ENCODE measurements at places on chromosomes 1 and 21.

- peak; percentile 56 for DNase-seq
Observed at GRCh38 chr21:45050345-45050796, 24.0 kb upstream of the ADARB1 start.

- no peak for DNase-seq
Observed at GRCh38 chr1:109443476-109443875, 17.2 kb upstream of the PSMA5 start.

DNA sequence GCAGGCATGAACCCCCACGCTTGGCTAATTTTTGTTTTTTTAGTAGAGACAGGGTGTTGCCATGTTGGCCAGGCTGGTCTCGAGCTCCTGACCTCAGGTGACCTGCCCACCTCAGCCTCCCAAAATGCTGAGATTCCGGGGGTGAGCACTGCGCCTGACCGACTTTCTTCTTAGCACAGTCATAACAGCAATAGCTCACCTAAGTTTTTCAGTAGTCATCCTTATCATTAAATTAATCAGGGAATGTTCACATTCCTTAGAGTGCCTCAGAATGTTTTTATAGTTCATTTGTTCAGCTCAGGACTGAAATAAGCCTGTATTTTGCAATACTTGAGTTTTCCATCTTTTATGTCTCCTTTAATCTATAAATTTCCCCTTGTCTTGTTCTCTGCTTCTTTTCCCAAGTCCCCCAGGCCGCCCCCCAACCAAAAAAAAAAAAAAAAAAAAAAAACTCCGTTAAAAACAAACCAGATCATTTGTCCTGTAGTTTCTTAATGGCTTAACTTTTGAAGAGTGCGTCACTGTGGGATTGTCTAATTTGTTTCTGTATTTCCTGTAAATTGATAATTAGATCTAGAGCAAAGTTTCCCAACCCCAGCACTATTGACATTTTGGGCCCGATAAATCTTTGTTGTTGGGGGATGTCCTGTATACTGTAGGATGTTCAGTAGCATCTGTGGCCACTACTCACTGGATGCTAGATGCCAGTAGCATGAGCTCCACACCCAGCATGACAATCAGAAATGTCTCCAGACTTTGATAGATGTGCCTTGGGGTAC lies 120.7 kb downstream of the ITSN1 start:
- DNase-seq: no peak

DNA sequence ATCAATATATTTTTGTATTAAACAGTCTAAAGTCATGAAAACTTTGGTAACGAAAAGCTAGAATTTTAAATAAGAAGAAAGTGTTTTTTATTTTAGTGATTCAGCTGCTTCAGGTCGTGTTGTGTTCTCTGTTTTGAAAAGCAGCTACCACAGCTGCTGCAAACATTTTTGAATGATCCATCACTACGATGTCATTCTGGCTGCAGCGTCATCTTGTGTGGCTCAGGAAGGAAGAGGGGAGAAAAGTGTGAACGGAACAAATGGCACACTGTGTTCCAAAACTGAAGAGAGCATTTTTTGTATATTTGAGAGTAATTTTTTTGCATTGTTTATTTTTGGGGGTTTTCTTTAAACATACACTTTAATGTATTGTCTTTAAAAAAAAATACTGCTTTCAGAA lies 323.0 kb upstream of the ADGRL2 start:
- DNase-seq: peak; percentile 29

DNA sequence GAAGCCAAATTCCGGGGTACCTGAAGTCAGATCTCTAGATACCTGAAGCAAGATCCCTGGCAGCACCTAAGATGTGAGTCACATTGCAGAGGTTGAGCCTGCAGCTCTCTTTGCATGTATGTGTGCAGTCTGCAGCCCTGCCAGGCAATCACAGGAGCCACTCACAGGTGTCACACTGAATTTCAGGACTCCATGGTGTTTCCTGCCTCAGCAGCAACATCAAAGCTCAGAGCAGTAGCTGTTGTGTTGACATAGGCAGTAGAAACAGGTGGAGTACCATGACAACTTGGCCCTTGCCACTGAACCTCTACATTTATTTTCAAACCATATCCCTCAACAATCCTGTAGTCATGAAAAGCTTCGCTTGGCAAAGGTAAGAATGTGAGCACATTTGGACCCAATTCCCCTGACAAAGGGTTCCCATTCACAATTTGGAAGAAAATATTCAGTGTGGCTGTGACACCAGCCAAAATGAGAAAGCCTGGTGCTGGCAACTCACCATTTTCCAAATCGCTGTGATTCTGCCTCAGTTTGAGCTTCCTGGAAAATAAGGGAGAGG lies 419.8 kb upstream of the NFIA start:
- DNase-seq: no peak

DNA sequence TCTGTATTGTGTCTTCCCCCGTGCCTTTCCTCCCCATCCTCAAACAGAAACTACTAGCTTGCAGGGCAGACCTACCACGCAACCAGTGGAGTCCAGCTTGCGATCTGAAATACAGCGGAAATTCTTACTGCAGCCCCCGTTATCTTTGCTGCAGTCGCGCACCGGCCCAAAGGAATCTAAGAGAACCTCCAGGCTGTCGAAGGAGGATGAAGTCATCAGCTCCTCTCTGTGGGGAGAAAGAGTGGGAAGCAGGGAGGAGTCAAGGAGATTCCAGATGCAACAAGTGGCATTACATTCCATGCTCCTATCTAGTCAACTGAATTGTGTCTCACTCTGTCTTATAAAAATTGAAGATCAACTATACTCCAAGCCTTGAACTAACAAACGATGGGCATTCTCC lies 206.9 kb downstream of the ASTN1 start:
- DNase-seq: no peak

- no peak for DNase-seq
Observed at GRCh38 chr1:213572912-213573647, 414.7 kb upstream of the PROX1 start.
